ENCODE measurements at places on chromosomes 6 and 20.

DNA sequence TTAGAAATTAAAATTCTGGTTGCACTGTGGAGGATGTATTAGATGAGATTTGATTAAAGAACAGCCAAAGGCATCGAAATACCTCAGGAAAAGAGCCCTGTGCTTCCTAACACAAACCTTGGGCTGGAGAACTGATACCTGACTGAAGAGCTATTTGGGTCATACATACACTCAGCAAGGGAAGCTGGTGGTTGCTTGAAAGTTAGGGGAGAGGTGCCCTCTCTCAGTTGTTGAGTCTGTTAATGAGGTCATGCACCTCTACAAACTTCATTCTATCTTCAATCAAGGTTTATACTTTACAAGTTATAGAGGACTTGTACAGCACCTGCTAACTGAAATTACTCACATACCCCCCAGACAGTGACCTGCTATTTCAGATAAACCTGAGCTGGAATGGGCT, 25.5 kb downstream of the FAM184A start:
- DNase-seq = no peak

- DNase-seq = no peak
These were observed 6.4 kb downstream of the PTK6 start for GRCh38 chr20:63530788-63531160.

DNA sequence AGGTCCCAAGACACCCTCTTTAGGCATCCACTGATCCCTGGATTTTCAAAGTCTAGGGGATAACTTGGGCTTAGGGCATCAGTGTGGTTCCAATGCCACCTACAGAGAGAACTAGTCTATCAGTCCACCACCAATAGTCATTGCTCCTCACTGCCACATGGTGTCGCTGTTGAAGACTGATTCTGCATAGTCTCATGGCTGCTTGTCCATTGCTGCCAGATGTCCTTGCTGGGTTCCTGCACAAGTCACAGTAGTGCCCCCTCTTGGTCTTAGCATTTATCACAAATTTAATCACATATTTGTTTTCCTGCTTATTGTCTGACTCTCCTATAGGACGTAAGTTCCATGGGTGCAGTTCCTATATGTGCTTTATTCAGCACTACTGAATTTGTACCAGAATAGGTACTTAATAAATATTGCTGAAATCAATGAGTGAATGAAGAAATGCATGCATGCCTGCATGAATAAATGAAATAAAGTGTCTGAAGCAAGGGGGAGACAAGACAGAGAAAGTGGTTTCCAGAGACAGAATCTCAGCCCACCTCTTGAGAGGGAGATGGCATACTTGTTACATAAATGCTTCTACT, 45.9 kb upstream of the RALY start:
- no peak for DNase-seq

- DNase-seq = no peak
These were observed 112.6 kb upstream of the TRAF3IP2 start for GRCh38 chr6:111718326-111718725.

- no peak for DNase-seq
These were observed 132.5 kb upstream of the NEDD9 start for GRCh38 chr6:11364971-11365397.

- no peak for DNase-seq
These were observed 87.4 kb upstream of the JAG1 start for GRCh38 chr20:10761232-10761631.

- DNase-seq = no peak
These were observed 6.5 kb downstream of the SIRPA start for GRCh38 chr20:1901704-1902103.

GRCh38 chr6:128918886-128919285, 35.9 kb downstream of the LAMA2 start:
- DNase-seq = no peak

GRCh38 chr20:39775110-39775509, 813.0 kb downstream of the DHX35 start:
- peak; percentile 17 for DNase-seq

- no peak for DNase-seq
These were observed 8.4 kb upstream of the ZSWIM1 start for GRCh38 chr20:45872626-45873025.

- no peak for DNase-seq
These were observed 92.2 kb downstream of the SIM1 start for GRCh38 chr6:100372326-100373091.

DNA sequence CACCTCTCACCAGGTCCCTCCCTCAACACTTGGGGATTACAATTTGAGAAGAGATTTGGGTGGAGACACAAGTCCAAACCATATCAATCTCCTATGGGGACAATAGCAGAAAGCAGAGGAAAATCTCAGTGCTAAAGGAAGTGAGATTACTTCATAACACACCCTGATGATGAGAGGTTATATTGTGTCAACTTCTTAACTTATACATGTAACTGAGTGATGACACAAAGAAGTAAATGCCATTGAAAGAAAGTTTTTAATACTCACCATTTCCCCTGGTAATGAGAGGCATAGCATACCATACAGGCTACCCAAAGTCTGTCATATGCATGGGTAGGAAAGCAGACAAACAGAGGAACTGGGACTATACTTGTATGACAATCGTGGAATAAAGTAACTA, 137.2 kb downstream of the MMUT start:
- DNase-seq = no peak

- DNase-seq = no peak
These were observed 3.5 kb downstream of the COL9A3 start for GRCh38 chr20:62820208-62820961.

Data from BJ (cell line).